ENCODE measurements at places on chromosomes 5 and 9.

GRCh38 chr5:40879163-40879942 is 29.9 kb upstream of the C7 start:
- DNase-seq, result no peak

GRCh38 chr9:134469041-134469875 is 143.0 kb downstream of the RXRA start:
- no peak for DNase-seq

DNA sequence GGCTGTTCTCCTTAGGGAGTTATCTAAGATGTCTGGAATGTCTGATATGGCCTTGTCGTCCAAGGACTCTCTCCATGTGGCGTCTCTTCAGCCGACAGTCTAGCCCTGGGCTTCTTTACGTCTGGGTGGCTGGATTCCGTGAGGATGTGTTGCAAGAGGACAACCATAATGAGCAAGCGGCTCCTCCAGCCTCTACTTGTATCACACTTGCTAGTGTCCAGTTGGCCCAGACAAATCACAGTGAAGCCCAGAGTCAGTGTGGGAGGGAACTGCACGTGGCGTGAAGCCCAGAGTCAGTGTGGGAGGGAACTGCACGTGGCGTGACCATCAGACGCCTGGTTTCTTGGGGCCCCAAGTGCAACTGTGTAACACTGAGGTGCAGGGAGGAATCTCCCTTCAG is 61.1 kb downstream of the COL23A1 start:
- no peak for DNase-seq

DNA sequence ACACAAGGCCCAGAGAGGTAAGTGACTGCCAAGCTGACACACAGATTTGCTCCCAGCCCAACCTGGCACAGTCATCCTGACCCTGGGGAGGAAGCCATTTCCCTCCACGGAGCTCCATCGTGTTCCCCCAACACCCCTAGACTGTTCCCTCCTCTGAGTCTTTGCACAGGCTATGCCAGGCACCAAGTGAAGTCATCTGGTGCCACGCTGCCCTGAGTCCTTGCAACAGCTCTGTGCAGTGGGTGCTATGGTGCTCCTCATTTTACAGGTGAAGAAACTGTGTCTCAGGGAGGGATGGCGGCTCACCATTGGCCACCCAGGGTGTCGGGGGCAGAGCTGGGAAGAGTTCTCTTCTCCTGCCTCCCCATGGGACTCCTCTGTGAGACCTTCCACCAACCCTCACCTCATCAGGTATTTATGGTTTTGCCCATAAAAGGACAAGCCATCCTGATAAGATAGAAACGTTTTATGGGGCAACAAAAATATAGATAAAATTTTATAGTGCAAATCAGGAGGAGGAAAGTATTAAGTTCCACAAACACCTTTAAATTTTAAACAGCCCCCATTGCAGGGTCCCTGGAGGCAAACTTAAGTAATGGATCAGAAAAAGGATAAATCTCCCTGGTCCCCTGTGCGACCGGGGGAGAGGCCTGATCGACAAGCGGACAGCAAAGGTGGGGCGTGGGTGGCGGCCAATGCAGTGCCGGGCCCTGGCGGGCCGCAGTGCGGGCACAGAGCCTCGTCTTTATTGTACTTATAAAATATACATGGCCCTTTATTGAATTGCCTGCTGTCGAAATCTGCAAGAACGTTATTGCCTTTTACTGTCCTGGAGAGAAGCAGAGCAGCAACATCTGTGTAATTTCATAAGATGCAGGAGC is 50.2 kb upstream of the ZBTB43 start:
- DNase-seq, result no peak

DNA sequence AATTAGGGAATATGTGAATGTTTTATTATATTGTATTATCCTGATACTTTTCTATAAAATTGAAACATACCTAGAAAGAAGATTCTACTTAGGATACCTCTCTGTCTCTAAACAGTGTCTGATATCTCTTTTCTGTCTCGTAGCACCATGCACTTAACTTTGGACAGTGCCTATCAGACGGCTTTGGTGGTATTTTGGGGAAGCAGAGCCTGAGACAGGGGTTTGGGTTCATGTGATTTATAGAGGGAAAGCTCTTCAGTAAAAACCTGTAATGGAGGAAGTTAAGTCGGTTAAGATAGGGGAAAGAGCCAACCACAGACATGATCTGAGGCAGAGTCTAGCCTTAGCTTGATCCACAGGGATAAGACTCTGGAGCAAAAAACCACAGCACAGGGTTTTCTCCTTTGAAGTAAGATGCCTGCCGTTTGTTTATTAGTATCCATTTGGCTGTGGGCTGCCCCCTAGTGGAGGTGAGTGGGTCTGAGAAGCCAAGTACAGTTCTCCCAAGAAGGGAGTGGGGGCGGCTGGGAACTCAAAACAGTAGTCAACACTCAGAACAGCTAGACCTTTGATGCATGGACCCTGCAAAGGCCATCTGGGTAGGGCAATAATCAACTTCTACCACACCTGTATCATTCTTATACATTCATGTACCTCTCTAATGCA is 141.2 kb upstream of the ASTN2 start:
- no peak for DNase-seq

GRCh38 chr5:63820577-63820976 is 141.7 kb downstream of the HTR1A start:
- DNase-seq, result no peak

DNA sequence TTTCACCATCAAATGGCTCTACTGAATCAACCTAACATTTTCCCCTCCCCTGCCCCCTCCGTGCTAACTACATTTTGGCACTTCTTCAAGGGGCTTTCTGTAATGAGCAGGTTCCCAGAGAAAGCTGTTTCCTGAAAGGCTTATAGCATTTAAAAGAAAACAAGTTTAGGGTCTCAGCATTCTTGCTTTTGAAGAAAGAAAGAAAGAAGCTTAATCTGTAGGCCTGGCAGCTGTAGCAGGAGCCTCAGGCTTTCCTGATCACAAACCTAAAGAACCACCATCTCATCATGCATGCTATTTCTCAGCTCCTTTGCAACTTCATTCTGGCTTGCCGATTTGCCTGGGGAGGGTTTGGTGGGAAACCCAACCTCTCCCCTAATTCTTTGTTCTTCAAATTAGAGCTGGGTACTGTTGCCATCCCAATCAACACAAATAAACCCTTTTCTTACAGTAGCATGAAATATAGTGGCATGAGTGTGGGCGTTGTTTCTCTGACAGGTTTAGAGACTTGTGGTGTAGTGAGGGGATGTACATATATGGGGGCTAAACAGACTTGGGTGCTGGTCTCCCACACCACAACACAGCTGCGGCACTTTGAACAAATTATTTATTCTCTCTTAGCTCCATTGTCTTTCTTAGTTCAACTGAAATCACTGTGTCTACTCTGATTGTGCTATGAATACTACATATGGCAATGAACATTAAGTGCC is 160.5 kb upstream of the TNC start:
- no peak for DNase-seq

GRCh38 chr5:153953411-153953810 is 85.3 kb downstream of the FAM114A2 start:
- no peak for DNase-seq

DNA sequence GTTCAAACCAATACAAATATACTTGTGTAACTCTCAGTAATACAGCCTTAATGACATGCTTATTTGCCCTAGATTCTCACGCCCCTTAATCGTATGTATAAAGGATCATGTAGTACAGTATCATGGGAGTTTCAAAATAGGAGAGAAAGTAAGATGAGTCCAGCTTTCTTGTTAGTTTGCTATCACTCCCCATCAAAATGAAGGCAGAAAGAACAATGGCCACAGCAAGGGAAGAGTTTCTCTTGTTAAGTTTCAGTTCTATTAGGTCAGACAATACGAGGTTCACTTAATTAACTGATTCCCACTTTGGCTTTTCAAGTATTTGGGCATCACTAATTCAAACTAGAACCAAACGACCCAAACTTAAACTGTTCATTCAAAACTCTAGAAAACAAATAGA is 55.4 kb downstream of the CDC14B start:
- no peak for DNase-seq

Measured in activated CD4-positive, alpha-beta T cell treated with anti-CD3 and anti-CD28 coated beads, Interleukin-2, amount 50 U/mL, for 24 hours (primary cell).